ENCODE measurements at places on chromosomes 6 and 20. TPM values are rescaled to one million over a fixed set of nuclear protein-coding genes. Genes with fewer than 3 reads are reported as not detected.

DEFB132 gene
- not detected for total RNA-seq

SNRPB2 gene
- total RNA-seq, result 72.7 TPM

DNA sequence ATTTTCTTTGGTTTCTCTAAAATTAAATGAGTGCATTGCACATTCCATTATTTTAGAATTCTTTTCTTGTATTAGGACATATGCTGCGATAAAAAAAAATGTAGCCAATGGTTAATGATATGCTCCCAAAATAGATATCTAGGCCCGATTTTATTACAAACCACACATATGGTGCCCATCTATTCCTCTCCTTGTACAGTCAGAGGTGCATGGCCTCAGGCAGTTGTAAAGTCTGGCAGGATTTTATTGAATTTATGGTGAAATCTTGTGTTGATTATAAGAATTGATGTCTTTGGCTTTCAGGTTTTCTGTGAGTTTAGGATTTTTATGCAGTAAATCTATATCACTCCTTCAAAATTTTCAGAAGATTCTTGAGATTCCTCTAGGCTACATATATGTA, 192.2 kb downstream of the RFPL4B start:
- no peak for DNase-seq

- no peak for DNase-seq
Measured at GRCh38 chr6:73639040-73639439, 14.8 kb downstream of the SLC17A5 start.

DNA sequence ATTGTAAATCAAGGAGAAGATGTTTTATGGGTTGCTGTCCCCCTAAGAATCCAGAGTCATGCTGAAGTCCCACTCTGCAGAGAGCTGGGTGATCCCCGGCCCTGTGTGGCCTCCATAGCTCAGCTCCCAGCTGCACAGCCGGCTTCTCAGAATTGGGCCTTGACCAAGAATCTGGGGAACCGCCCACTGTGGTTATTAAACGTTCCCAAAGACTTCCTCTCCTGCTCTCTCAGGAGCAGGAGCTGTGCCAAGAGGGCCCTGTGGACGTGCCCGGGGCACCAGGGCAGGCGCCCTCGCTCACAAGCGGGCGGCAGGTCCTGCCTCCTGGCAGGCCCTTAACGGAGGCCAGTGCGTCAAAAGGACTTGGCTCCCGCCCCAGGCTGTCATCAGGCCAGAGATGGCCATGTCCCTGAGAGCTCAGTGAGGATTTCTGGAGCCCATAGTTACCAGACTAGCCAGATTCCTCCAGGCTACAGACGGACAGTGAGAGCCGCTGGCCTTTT, 30.4 kb downstream of the ZC3H12D start:
- peak; percentile 9 for DNase-seq

GRCh38 chr6:32223258-32224235, at the start of gene NOTCH4:
Gene NOTCH4 (minus strand): TSS chr6:32224067. CDS start chr6:32223928, 139 bp downstream.
- no peak for DNase-seq

ELOVL2 gene
- total RNA-seq, result 0.27 TPM

GRCh38 chr20:17226410-17227218, at the start of gene PCSK2:
Gene PCSK2 (plus strand): TSS chr20:17227040. CDS start chr20:17227306, 266 bp downstream.
- DNase-seq, result no peak

- no peak for DNase-seq
Measured at GRCh38 chr6:52537001-52537753, 39.7 kb downstream of the TRAM2 start.

OPN5 gene
- not detected for total RNA-seq

IL20RA gene
- 0.46 TPM for total RNA-seq

SSTR4 gene
- not detected for total RNA-seq

Measured in kidney epithelial cell (primary cell).